CD4-positive, alpha-beta T cell treated with Interleukin-12 subunit alpha and Interleukin-12 subunit beta, for 1 hour (primary cell): ENCODE measurements at places on chromosomes 1 and 21.

DNA sequence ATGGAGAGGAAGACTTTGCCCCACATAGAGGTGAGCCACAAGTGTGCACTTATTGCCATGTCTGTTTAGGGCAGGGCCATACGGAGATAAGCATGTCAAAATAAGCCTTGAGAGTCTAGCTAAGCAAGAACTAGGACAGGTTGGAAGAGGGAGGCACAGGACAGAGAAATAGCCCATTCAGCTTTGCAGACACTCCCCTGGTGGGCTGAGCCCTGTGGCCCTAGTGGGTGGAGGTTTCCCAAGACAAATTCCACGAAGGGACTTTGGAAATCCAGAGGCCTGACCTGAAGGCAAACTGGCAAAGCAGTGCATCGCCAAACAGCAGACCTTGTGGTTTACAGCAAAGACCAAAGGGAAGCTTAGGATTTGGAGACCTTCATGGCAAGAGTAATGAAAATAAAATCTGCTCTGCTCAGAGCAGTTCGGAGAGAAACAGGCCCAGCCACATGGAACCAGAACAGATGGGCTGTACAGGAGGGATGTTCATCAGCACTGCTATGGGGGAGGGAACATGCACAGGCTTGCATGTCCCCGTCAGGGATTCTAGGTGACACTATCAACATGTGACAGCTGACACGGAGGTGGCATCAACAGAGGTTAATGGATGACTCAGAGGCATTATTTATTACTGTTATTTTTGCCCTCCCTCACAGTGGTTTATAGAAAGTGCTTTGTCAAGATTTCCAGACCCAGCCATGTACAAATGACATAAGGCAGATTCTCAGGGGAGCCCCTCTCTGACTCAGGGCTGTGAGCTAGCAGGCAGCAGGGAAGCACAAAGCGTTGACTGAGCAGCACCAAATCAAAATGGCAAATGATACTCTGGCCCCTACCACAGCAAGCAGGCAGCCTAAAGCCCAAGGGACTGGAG is 90.1 kb upstream of the IRF2BP2 start:
- DNase-seq, result peak; percentile 8

- peak; percentile 42 for DNase-seq
Observed at GRCh38 chr1:207868251-207868773, 42.6 kb downstream of the CD34 start.

DNA sequence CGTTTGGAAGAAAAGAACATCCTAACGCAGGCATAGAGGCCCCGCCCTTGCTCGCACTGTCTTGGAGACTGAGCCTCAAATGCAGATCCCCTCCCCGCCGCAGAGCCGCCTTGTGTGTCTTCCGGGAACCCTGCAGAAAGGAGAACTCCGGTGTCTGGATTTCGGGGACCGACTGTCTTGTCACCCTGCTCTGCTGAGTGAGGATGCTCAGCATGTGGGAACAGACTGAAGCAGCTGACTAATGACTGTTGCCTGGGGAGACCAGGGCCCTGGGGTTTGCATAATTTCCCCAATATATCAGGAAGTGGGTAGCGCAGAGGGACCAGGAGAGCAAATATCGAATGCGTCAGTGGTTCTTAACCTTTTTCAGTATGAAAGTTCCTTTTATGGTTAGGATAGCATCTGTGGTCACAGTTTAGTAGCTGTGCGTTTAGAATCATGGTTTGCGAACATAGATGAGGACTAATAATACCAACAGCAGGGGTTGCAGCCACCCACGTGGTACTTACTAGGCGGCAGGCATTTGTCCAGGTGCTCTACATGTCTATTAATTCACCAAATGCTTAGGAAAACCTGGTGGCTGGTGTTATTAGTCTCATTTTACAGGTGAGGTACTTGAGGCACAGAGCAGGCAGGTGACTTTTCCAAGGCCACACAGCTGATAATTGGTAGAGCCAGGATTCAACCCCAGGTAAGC is 14.3 kb downstream of the GPR137B start:
- DNase-seq, result peak; percentile 63

DNA sequence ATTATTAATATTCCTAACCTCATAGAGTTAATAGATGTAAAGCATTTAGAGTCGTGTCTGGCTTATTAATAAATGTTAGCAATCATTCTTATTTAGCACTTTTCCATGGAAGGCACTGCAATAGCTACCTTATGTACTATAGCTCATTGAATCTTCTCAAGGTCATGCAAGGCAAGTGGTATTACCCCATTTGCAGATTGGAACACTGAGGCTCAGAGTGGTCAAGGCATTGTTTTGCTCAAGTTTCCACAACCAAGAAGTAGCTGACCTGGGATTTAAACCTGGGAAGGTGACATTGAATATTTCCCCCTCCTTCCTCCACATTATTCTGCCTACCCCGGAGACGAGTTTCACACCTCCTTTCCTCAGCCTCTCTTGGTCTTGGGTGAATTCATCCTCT is 37.8 kb upstream of the EYA3 start:
- DNase-seq, result no peak

- no peak for DNase-seq
Observed at GRCh38 chr1:87393445-87394085, 64.9 kb downstream of the LMO4 start.
